ENCODE measurements at places on chromosomes 16 and 17.

- no peaks in the 10 kb centered on the region for H3K27me3 ChIP-seq
- no peak overlapping the region for H3K4me3 ChIP-seq
- H3K4me1 ChIP-seq, result peaks cover 56% of the 10 kb centered on the region
- no peak for DNase-seq
- H3K27ac ChIP-seq, result no peak overlapping the region
- no peaks in the 10 kb centered on the region for H3K36me3 ChIP-seq
Measured at GRCh38 chr17:19371259-19372010, 6.9 kb upstream of the MAPK7 start.

DNA sequence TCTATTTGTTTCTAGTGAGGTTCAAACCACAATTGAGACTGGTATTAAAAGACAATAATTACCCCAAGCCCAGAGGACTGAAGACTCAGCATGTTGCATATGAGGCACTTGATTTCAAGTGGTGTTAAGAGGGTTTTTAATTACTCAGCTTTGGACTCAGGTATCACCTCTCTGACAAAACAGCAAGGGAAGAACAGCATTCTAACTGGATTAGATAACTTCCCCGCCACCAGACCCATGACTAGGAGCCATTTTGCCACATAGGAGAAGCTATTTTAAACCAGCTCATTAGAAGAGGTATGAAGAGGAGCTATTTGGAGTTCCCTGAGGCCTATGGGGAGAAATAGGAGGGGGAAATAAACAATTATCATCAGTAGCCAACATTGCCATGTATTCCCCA is 226.1 kb upstream of the TOX3 start:
- no peak for DNase-seq
- H3K27ac ChIP-seq, result no peak overlapping the region
- no peaks in the 10 kb centered on the region for H3K36me3 ChIP-seq
- no peaks in the 10 kb centered on the region for H3K27me3 ChIP-seq

DNA sequence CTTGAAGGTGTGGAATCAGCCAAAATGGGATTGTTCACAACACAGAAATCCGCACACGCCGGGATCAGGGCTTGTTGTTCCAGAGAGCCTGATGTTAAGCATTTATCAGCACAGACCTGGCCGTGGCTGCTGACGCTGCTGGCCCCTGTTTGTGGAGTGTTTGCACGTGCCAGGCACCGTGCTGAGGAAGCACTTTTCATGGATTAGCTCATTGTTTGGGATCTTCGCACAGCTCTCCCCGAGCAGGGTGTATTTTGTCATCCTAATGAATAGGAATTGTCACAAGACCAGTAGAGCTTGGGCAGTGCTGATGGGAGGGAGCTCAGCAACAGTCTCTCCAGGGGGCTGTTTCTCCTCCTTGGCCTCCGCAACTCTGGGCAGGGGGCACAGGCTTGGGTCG is 160.4 kb upstream of the PLCG2 start:
- peaks cover 19% of the 10 kb centered on the region for H3K36me3 ChIP-seq
- no peak for DNase-seq
- peaks cover 31% of the 10 kb centered on the region for H3K4me1 ChIP-seq
- no peak overlapping the region for H3K4me3 ChIP-seq

DNA sequence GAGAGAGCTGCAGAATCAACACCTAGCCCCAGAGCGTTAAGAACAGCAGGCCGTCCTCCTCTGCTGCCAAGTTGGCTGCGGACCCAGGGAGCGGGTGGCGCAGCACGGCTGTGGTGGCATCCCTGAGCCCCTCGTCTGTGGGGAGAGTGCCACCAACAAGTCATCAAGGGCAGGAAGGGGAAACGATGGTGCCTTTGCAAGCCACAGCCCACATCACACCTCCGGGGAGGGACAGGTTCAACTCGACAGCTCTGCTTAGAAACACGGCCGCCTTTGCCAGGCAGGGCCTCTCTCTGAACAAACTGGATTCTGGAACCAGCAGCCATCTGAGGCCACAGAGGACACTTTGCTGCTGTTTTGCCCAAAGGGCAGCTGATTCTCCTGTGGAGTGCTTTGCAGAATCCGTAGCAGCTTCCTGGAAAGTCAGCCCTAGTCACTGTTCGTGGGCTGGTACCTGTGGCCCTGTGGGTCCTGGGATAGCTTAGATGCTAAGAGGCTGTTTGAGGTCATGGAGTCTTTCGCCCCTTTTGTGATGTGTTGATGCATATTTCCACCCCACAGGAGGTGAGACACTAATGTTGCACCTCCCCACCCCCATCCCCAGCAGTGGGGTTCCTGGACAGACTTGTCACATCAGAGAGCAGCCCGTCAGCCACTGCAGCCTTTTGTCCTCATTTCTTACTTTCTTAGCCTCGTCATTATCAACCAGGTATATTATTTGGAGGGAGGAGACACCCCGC is 270.6 kb downstream of the CPPED1 start:
- H3K4me1 ChIP-seq, result peaks cover 49% of the 10 kb centered on the region
- no peak for DNase-seq
- no peaks in the 10 kb centered on the region for H3K36me3 ChIP-seq
- no peaks in the 10 kb centered on the region for H3K27me3 ChIP-seq

DNA sequence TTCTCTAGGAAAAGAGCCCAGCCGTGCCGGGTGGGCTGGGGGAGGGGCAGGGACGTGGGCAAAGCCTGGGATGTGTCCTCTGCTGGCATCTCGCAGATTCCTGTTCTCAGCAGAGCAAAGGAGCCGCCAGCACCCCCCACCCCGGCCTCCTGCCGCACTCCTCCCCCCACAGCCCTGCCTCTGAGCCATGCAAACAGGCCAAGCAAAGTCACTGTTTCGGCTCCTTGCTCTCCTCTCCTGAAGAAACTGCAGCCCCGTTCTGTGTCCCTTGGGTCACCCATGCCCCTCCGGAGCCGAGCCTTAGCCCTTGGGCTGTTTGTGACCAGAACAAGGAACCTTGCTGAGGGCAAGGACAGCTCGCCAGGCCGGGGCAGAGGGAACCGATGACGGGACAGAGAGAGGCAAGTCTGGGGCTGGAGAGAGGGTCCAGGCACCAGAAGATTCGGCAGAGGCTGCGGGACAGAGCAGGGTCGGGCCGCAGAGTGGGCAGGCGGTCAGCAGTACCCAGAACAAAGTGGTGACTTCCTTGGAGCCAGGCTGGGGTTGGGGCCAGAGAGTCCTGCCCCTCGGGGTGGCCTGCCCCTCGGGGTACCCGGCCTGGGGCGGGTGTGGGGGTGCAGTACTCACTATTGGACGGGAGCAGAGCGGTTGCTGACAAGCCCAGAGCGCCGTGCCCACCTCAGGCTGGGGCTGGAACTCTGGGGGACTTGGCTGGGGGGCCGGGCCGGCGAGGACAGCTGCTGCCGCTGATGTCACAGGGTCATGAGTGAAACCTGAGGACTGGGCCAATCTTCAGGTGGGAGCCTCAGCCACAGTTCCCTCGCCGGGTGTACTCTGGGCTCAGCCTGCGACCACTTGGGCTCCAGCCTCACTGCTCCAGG is 9.2 kb upstream of the PRR29 start:
- no peak for DNase-seq
- H3K27ac ChIP-seq, result no peak overlapping the region
- H3K4me3 ChIP-seq, result no peak overlapping the region
- H3K27me3 ChIP-seq, result no peaks in the 10 kb centered on the region

GRCh38 chr16:1929105-1929504 is 10.9 kb upstream of the HS3ST6 start:
- H3K27ac ChIP-seq, result no peak overlapping the region
- no peaks in the 10 kb centered on the region for H3K36me3 ChIP-seq
- H3K27me3 ChIP-seq, result peaks cover 2% of the 10 kb centered on the region

Measured in CD4-positive, alpha-beta T cell (primary cell).